ENCODE measurements at places on chromosomes 2 and 18.

GRCh38 chr18:3877678-3878077, 427.7 kb downstream of the TGIF1 start:
- DNase-seq, result no peak

DNA sequence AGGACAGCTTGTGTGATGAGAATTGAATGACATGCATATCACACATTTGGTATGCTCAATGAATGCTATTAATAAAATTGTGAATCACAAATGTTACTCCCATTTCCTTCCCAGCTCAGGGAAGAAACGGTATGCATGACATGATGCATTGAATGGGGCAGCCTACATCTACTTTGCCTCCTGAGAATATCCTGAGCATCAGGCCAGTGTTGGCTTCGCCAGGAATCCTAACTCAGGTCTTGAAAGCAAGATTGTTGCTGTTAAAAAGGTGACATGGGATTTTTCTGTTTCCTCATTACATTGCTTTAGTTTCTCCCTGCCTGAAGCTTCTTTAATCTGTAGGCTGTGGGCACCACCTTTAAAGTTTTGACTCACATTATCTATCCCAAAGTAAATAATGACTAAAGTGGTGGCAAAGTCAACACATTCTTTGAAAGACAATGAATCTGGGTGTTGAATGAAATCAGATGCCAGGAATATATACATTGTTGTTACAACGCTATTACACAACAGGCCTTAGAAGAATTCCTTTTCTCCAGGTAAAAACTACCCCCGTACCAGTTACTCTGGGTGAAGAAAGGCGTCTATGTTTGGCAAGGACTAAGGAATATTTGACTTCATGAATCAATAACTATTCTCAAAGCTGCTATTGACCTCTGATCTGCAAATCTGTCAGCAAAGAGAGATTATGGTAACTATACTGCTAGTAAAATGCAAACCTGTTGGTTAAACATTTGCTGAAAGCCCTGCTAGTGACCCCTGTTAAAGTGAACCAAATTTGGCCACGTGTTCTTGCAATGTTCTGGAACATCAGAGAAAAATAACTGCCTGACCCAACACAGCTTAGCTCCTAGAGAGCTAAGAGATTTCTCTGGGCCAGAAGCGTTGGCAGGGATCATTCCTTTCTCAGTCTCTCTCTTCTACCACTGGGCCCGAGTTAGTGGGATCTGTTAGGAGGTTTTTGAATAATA, 30.5 kb upstream of the NEDD4L start:
- DNase-seq, result no peak

GRCh38 chr2:10167316-10167715, 44.8 kb downstream of the RRM2 start:
- DNase-seq, result no peak

DNA sequence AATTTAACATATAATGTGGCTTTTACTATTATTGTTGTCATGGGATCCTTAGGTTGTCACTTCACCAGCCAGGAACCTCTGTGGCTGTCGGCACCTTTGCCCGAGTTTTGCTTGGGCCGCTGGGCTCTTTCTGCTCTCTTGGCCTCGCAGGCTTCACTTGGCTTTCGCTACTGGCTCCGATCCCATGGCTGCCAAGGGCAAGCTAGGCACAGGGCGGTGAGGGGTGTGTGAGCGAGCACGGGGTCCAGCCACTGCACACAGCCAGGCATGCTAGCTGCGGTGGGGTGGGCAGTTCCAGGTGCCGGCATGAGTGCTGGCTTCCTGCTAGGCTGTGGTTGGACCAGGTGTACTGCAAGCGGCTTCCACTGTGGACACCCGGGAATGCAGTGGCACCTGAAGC, 23.4 kb upstream of the RAPGEF4 start:
- no peak for DNase-seq

DNA sequence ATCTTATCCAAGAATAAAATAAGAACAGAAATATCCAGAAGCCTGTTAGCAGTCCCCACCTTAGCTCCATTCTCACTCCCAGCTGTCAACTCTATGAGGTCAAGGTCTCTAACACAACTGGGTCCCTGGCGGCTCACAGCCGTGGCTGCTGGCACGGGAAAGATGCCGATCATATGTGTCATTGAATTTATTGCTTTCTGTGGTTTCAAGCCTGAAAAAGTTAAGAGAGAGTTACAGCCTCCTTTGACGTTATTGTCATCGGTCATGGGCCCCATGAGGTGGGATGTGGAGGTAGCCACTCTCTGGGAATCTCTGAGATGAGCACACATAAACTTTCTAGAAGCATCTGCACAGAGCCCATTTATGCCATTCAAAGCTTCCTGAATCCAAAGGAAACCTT, 28.7 kb upstream of the CABLES1 start:
- no peak for DNase-seq

DNA sequence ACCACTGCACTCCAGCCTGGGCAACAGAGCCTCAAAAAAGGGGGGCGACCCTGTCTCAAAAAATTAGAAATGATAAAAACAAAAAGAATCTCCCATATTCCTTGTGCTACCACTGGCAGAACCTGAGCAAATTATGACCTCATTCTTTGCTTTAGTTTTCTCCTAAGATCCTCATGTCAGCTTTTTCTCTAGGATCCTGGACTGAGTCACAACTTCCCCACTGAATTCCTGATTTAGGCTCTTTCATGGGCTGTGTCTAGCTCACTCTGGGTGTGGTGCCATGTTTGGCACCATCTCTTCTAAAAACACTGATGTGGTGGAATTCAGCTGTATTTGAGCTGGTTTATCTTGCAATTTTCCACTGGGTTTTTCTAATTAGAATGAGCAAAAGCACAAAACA, 37.1 kb downstream of the EXOC6B start:
- no peak for DNase-seq

- DNase-seq, result no peak
Observed at GRCh38 chr18:13324880-13325279, 106.3 kb downstream of the LDLRAD4 start.

DNA sequence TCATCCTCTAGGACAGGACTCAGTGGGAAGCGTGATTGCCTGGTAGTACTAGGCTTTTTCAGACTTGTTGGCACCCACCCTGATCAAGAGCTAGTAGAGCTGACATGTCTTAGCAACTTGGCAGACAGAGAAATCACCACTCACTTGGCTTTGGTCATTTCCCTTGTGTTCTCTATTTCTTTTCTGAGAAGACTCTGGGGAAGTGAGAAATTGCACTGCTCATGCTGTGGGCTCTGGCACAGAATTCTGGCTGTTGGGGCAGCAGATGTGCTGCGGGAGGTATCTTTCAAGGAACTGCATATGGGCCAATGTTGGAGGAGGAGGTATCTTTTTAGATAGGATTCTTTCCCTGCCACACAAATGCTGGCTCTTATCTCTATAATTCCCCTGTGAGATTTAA, 529.1 kb upstream of the MEX3C start:
- DNase-seq, result no peak

Data from BE2C (cell line).